NCI-H1930 (cell line): ENCODE measurements at places on chromosomes 4 and X.

GRCh38 chr4:90648311-90648710, 521.1 kb downstream of the CCSER1 start:
- no peak for DNase-seq

DNA sequence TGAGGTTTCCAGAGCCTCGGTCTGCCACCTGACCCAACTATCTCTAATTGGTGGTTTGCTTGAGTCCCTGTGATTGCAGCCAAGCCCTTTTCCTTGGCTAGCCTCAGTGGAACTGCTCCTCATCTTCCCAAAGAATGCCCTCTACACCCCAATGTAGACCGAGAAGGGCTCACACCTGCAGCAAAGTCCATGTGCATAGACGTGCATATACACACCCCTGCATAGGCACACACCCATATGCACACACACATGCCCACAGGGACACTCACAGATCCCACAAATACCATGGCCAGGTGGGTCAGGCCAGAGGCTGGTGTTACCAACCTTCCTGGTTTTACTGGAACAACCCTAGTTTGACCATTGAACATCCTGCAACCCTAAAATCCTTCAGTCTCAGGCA, 332 bp downstream of the AWAT2 start:
- DNase-seq, result no peak

- no peak for DNase-seq
These were observed 52.2 kb downstream of the EFNB1 start for GRCh38 chrX:68880846-68881552.

DNA sequence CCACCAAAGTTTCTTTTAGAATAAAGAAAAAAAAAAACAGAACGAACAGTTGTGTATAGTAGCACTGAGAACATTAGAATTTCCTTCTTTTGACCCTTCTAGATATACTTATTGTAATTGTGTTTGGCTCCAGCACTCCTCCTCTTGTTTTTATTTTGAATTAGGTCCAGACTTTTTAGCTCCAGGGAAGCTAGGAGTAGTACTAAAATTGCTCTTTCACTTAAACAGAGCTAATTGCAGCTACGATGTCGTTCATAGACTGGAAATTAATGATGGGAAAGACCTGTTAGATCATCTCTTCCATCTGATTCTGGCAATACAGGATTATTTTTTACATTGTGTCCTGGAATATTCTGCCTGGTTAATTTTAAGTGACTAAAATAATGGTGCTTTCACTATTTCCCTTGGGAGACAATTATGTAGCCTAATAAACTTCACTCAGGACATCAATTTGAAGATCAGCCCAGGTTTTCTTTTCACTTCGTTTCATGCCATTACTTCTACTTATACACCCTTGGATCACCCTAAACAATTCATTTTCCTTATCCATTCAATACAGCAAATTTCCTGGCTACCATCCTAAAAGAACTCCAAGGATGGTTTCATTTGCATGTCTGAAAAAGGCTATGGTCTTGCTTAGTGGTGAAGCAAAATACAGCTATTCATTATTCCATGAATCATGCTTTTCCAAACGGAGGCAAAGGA, 480.8 kb upstream of the TECRL start:
- DNase-seq, result no peak

GRCh38 chrX:130013661-130014060, 31.2 kb downstream of the BCORL1 start:
- DNase-seq, result no peak

GRCh38 chr4:41433361-41433760, 104.6 kb upstream of the LIMCH1 start:
- no peak for DNase-seq

GRCh38 chr4:107261241-107261874, 225.2 kb upstream of the DKK2 start:
- no peak for DNase-seq

DNA sequence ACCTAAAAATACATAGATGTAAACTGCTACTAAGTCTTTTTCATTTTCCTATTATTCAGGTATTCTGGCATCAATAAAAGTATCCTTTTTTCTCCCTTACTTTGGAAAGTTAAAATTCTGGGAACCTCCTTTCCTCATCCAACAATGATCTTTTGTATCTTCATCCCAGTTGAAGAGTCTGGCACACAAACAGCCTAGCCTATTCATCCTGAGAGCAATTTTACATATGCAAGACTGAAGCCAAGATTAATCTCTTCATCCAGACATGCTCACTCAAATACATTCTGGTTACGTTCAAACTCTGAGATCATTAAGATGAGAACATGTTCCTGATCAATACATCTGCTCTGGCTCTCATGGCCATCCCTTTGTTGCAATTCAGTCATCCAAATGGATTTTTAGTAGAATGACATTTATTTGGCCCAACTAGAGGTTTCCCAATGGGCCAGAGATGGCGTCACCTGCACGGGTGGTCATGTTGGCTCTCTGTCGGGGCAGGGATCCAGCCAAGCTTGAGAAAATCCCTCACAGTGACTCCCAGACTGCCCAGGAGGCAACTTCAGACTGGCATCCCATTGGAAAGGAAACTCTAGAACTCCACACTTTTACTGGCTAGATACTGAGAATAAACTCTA, 135.3 kb upstream of the VCX2 start:
- DNase-seq, result no peak

DNA sequence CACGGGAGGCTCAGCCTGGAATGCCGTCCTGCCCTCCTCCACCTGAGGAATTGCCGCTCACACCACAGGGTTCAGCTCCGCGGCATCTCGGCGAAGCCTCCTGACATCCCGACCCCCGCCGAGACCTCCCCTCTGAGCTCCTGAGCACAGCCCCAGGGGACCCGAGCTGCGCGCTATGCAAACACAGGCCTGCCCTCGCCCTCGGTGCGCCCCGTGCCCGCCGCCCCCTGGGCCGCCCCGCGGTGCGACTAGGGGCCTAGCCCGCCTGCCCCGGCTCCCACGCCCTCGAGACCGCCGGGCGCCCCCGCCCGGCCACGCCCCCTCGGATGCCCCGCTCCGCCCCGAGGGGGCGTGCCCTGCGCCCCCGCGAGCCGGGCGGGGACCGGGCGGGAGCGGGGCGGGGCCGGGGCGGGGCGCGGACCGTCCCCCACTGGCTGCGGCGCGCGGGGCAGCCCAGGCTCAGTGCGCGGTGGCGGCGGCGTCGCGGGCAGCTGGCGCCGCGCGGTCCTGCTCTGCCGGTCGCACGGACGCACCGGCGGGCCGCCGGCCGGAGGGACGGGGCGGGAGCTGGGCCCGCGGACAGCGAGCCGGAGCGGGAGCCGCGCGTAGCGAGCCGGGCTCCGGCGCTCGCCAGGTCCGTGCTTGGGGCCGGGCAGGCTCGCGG, at the start of gene FGFR3:
TSS of gene FGFR3 (plus strand) at position 462 of the 664 bp plus-strand sequence. CDS start 642 bp downstream, outside the sequence.
- peak; percentile 76 for DNase-seq

DNA sequence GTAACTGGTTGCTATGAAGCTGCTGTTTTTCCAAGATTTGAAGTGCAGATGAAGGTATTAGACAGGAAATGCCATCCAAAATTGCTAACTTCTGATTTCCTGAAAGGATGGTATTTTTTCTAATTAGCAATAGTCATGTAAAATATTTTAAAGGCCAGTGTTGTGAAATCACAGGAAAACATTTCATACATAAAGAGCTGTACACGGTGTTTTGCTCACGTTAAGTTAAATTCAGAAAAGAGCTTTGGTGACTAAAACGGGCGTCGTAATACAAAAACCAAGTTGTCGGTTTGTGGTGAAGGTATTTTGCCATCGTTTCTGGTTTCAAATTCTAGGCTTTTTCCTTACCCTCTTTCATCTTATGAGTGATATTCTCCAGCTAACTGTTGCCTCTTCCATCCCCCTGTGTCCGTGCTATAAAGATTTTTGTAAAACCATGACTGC, 39.8 kb downstream of the AFF1 start:
- DNase-seq, result no peak
